ENCODE measurements at places on chromosomes 7 and 10.

GRCh38 chr10:75211007-75211691 lies 553 bp downstream of the VDAC2 start:
- peak; percentile 64 for DNase-seq

- no peak for DNase-seq
Measured at GRCh38 chr10:11887381-11888227, 64.4 kb downstream of the PROSER2 start.

- peak; percentile 54 for DNase-seq
Measured at GRCh38 chr10:68154211-68154497, 44.9 kb downstream of the MYPN start.

- DNase-seq = no peak
Measured at GRCh38 chr7:44073664-44074348, 8.4 kb upstream of the PGAM2 start.

DNA sequence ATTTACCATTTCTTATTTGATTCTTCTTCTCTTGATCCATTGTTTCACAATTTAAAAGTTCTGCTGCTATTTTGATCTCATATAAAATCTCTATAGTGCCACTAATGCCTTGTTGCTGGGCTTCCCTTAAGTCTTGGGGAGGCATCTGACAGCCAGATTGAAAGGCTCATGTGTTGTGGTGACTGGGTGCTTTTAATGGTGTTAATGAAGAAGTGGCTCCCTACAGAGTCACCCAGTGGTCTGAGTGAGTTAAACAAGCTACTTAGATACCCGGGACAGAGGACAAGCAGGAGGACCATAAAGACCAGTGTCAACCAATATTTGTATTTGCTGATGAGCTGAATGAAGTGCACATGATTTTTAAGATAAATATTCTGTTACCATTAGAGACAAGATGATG lies 176.4 kb upstream of the HABP2 start:
- DNase-seq = no peak

GRCh38 chr7:43105521-43106120 lies 6.8 kb upstream of the HECW1 start:
- DNase-seq = no peak

- DNase-seq = peak; percentile 51
Measured at GRCh38 chr7:90625562-90625961, 29.4 kb downstream of the CDK14 start.

DNA sequence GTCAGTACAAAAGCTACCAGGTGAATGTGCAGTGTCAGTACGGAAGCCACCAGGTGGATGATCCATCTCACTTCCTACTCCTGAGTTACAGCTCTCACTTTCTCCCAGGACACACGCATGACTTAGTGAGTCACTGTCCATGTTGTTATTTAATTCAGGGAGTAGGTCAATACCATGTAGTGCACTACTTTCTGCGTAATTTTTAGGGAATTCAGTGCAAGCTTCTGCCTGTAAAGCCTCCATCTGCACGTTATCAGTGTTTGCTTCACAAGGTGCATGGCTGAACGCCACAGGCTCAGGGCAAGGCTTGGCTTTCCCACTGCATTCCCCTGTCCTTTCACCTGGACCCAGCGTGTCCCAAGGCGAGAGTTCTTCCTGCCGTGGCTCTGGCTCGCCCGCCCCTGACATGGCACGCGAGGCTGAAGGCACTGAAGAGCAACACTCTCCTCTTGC lies 59.5 kb downstream of the LARP4B start:
- no peak for DNase-seq

DNA sequence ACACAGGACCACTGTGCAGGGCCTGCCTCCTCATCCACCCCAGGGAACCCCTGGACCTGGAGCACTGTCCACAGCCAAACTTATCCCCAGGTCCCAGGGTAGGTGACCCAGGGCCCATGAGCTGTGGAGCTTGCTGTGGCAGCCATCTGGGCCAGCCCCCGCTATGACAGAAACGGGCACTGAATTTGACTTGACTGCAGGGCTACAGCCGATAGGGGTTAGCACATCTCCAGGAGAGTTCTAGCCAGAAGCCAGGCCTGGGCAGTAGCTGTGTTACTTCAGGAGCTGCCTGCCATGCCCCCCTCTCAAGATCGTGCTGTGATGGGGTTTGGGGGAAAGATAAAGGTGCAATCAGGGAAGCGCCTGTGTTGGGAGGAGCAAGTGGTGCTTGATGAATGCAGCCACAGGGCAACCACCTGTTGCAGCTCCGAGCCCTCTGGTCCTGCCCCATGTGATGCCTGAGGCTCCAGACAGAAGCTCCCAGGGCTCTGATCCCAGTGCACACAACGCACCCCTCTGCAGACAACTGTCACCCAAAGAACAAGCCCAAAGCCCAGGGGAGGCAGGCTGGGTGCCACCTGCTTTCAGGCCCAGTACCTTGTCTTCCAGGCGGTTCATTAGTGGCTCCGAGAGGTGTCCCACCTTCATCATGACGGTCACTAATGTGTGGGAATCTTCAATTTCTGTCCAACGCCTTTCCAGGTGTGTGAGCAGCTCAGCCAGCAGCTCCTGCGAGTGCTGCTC lies 6.5 kb downstream of the TBRG4 start:
- no peak for DNase-seq

DNA sequence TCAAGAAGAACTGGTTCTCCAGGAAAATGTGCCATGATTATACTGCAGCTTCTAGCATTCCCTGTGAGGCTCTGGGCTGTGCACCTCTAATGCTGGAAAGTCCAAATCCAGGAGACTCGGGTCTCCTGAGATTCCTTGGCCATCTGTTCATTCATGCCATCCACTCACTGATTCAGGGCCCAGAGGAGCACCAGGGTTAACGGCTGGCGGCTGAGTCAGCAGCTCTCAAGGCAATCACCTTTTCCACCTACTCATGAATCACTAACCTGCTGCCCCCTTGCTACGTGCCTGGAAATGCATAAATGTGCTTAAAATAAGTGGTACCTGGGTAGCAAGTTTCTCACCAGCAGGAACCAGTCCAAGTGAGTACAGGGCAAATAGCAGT lies 132.7 kb downstream of the KCNMA1 start:
- peak; percentile 62 for DNase-seq

- DNase-seq = no peak
Measured at GRCh38 chr10:77898323-77899079, 28.1 kb downstream of the DLG5 start.

DNA sequence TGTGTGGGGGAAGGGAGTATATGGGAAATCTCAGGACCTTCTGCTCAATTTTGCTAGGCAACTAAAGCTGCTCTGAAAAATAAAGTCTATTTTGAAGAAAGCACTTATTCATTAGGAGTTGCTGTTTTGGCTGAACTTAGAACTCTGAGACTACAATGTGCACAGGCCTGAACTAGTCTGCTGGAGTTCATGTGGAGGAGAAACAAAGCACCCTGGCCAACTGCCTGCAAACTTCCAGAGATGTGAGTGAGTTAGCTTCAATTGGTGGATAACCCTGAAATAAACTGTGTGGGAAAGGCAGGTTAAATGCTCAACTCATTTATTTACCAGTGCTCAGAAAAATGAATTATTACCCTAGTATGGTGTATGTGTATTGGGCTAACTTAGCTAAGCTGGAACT lies 17.3 kb upstream of the FAM241B start:
- no peak for DNase-seq

GRCh38 chr10:120632047-120632446 lies 175.0 kb downstream of the PLPP4 start:
- DNase-seq = no peak

- DNase-seq = no peak
Measured at GRCh38 chr10:25867321-25867720, 66.7 kb upstream of the MYO3A start.

DNA sequence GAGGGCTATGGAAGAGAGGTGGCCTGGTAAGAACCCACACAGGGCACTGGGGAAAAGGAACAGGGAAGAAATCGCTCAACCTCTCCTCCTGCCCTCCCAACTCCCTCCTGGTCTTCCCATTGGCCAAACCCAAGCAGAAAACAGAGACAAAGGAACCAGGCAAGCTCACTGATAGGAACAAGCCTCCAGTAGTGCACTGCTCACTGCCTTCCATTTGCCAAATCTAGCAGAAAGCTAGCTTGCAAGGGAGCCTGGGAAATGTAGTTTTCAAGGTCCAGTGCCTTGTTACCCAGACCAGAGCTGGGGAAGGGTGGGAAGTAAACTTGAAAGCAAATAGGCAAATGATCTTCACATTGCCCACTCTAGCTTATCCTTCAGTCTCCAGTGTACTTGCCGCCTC lies 556.1 kb upstream of the AUTS2 start:
- DNase-seq = no peak

GRCh38 chr10:28628184-28628893 lies 49.0 kb upstream of the BAMBI start:
- peak; percentile 55 for DNase-seq

- DNase-seq = no peak
Measured at GRCh38 chr7:138434597-138435019, 25.5 kb upstream of the TRIM24 start.

GRCh38 chr7:151126491-151127137 lies 40.3 kb downstream of the AGAP3 start:
- DNase-seq = no peak

GRCh38 chr10:58833771-58834561 lies 321.3 kb downstream of the BICC1 start:
- DNase-seq = no peak

- DNase-seq = no peak
Measured at GRCh38 chr7:73706126-73707044, 13.1 kb downstream of the STX1A start.

- peak; percentile 44 for DNase-seq
Measured at GRCh38 chr10:110408203-110408871, 89.4 kb upstream of the DUSP5 start.

DNA sequence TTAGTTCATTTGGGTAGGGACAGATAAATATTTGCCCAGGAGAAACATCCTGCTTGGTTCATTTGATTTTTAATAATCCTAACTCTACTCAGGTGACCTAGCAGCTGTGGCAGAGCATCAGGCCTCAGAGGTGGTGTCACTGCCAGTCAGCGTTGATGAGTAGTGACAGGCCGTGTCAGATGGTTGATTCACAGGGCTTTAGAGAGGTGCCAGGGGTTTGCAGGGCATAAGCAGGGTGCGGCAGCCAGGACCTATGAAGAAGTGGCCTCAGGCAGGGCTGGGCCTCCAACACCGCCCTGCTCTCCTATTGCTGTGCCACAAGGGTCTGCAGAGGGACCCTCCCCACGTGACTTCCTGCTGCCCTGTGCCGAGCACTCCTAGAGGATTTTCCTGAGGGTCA lies 128.1 kb downstream of the HECW1 start:
- DNase-seq = no peak

- peak; percentile 41 for DNase-seq
Measured at GRCh38 chr7:107865956-107866775, 24.8 kb upstream of the DLD start.
